ENCODE measurements at places on chromosomes 16 and 17.

- no peak for DNase-seq
These were observed 1.2 kb upstream of the GNG13 start for GRCh38 chr16:801584-802363.

- no peak for DNase-seq
These were observed 26.9 kb downstream of the MPG start for GRCh38 chr16:104928-105327.

DNA sequence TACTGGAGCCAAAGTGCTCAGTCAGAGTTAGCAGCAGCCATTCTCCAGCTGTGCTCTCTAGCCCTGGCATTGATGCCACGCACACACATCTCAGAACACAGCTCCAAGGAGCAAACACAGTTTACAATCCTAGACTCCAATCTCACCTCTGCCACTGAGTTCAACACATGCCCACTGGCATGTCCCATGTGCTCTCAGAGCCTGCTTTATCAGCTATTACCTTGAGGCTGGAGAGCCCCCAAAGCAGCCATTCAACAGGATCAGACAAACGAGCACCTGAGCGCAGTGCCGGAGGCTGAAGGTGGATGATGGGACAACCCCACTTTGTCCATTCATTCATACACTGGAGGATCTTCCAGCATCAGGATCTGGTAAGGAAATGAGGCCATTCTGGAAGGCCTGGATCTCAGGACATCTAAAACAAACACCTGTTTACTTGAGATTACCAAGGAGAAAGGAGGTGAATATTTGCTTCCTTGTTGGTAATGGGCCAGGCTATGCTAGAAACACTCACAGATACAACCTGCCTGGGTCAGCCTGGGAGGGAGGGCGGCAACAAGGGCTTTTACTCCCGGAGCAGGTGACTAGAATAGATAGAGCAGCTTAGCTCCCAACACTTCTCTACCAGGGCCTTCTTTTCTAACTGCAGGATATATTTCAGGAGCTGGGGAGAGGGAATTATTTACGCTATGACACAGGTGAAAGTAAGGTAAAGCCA is 25.4 kb downstream of the RANBP10 start:
- DNase-seq, result no peak

DNA sequence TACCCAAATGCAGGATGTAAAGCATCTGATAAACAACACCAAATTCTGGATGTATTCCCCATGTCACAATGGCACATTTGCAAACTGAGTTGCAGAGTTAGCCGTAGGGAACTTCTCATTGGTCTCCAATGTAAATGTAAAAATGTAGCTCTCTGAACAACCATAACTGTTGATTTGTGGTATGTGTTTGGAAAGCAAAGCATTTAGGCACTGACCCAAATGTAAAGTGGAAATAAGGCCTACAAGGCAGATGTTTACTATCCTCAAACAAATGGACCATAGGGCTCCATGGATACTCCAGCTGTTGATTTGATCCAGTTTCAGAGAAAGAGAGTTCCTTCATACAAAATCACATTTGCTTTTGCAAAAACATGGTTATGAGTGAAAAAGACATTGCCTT is 223.0 kb upstream of the ELAC2 start:
- DNase-seq, result no peak

Measured in CD4-positive, CD25-positive, alpha-beta regulatory T cell (primary cell).